ENCODE measurements at places on chromosomes 3 and 15. TPM values are rescaled to one million over a fixed set of nuclear protein-coding genes. Genes with fewer than 3 reads are reported as not detected.

Gene SCN11A
- total RNA-seq = under 0.01 TPM

Gene MKRN2OS
- not detected for total RNA-seq

Gene LIPH
- total RNA-seq = not detected

Gene FSD2
- not detected for total RNA-seq

Gene BCL2A1
- 2.7 TPM for total RNA-seq

Gene GJD2
- not detected for total RNA-seq

Gene CAMKV
- total RNA-seq = not detected

Gene SNRPA1
- total RNA-seq = 8.0 TPM

Gene LARP6
- total RNA-seq = 42.6 TPM

Gene IL17RB
- not detected for total RNA-seq
